ENCODE measurements at places on chromosomes 1 and 21. TPM values are rescaled to one million over a fixed set of nuclear protein-coding genes. Genes with fewer than 3 reads are reported as not detected.

The KRTAP12-2 gene
- total RNA-seq: not detected

The TCHHL1 gene
- not detected for total RNA-seq

The SYT11 gene
- 28.5 TPM for total RNA-seq

The TNFSF18 gene
- total RNA-seq: 0.22 TPM

The RNPC3 gene
- total RNA-seq: 4.4 TPM

Data from GM23248 (cell line).